ENCODE measurements at places on chromosomes 1 and 21.

GRCh38 chr1:18351735-18352134, 129.0 kb upstream of the KLHDC7A start:
- DNase-seq, result no peak

- DNase-seq, result no peak
These were observed 66.9 kb downstream of the TENT5C start for GRCh38 chr1:117672756-117673155.

- no peak for DNase-seq
These were observed 15.2 kb downstream of the SAMD11 start for GRCh38 chr1:938711-939489.

GRCh38 chr21:30223596-30223995, 7.7 kb upstream of the CLDN8 start:
- DNase-seq, result no peak

DNA sequence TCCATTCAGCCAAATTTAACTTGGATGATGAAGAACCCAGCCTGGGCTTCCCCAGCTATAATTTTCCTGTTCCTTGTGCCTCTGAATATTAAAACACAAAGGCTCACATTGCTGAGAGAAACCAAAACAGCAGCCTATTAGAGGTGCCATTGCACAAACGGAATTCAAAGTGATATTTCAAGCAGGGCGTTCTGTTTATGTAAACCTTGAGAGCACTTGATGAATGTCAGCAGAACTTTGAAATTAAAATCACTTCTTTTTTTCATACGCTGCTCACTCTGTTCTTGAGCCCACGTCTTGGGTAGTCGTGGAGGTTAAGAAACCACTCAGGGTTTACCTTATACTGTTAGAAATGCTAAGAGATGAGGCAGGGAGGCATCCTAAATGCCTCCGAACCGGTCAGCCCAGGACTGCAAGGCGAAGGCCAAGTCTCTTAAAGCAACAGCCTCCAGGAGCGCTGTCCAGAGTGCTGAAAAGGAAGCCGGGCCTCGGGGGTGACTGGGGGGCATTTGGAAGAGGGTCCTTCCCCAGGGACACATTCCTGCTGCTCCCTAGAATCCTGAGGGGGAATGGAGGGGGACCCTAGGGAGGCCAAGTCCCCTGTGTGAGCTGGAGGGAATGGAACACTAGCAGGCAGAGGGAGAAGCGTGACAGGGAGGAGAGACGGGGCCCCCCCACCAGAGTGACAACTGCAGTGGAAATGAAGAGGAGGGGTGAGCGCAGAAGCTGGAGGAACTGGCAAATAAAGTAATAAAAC, 154.8 kb upstream of the VAMP3 start:
- peak; percentile 60 for DNase-seq

GRCh38 chr1:156942176-156942575, 21.7 kb downstream of the LRRC71 start:
- DNase-seq, result no peak

GRCh38 chr1:218971156-218971555, 202.5 kb upstream of the LYPLAL1 start:
- peak; percentile 10 for DNase-seq

GRCh38 chr1:67880056-67880601, 46.9 kb upstream of the GNG12 start:
- peak; percentile 56 for DNase-seq

- no peak for DNase-seq
These were observed 43.4 kb downstream of the RGS2 start for GRCh38 chr1:192852001-192852947.

DNA sequence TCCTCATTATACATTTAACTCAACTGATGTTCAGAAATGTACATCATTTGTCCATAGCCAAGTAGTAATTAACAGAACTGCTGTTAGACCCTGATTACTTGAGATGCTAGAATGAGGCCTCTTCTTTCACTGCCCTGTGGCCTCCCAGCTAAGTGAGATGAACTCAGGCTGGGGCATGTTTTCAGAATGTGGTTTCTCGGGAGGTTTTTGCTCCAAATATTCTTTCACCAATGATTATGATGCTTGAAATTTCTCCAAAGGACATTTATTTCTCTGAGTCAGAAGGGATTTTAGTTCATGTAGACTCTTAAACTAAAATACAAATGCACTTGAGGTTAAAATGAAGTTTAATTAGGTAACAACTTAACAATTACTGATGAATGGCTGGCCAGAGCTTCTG, 34.6 kb upstream of the ADAMTS5 start:
- no peak for DNase-seq

DNA sequence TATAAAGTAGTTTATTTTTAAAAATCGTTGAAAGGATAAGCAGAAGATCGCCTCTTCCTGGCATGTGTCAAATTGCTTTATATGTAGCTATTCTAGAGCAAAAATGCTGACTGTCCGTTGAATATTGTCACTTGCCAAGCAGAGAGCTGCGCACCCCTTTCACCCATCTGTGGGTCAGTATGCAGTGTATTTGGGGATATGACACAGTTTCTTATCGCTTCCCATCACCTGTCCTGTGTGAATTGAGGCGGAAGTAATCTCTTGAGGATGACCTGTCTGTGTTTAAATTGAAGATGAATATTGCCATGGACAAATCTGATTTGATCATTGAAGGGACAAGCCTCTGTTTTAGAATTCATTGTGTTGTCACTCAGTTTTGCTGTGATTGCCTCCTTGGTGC, 52.2 kb downstream of the POFUT2 start:
- DNase-seq, result no peak

- no peak for DNase-seq
These were observed 216.4 kb upstream of the IRF2BP2 start for GRCh38 chr1:234826352-234826751.

- DNase-seq, result peak; percentile 31
These were observed 256.3 kb upstream of the DUSP10 start for GRCh38 chr1:221998186-221998612.

DNA sequence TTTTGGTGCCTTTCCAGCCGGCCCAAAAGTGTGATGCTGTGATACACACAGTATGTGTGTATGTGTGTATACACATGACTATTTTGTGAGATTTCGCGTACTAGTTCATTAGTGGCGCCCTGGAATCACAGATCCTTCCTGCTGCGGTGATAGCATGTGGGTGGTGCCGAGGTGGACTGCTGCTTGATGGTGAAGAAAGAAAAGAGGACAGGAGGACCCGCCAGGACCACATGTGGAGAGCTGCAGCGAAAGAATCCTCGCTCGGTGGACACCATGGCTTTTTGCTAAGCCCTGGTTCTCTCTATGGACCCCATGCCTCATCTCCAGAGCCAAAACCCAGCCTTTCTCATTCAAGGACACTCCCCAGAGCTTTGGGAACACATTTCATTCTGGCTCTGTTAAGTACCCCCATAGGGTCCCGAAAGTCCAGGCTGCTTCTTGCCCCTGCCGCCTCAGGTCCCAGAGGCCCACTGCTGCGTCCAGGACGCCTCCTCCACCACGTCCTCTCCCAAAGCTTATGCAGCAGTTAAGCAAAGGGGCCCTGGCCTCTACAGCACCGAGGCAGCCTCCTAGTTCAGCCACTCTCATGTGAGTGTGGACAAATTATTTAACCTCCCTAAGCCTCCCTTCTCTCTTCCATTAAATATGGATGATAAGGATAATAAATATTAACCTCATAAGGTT, 32.8 kb upstream of the COX20 start:
- DNase-seq, result no peak

DNA sequence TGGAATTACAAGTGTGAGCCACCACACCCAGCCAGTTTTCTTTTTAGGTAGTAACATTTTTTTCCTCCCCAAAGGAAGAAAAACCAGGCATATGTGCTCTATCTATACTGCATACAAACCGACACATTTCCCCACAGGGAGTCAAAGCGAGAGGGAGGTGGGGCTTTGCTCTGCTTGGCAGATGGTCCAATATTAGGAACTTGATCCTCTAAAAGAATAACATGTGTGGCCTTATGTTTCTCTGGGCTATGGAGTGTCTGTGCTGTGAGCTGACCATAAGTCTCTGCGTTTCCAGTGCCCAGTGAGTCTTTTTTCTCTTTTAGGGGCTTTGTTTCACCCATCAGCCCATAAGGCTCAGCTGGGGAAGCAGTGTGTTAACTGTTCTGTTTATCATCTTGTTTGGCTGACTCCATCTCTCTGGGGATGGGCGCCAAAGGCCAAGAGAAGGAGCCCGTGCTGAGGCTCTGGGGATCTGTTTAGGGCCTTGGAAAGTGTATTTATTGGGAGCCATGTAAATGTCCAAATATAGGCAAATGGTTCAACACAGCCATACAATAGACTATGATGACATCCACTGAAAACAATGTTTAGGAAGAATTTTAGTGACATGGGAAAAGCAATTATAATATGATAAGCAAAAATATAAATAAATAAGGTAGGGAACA, 20.2 kb downstream of the LMOD1 start:
- peak; percentile 67 for DNase-seq

- no peak for DNase-seq
These were observed 228.3 kb downstream of the ST6GALNAC3 start for GRCh38 chr1:76302711-76303339.

DNA sequence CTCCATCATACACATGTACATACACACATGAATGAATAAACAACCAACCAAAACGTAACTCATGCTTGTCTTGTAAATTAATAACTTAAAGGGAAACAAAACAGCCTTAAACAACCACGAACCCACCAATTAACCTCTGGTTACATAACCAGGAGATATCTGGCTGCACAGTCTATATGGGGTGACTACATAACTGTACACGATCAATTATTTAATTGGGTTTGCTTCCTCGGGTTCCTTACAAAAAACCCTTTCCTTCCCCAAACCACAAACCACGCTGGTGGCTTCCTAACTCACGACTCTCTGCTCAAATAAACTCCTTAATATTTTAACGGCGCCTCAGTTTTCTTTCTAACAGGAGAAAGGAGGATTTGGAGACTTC, 744 bp downstream of the ZNF670 start:
- DNase-seq, result peak; percentile 2

Data from fibroblast of skin of scalp (primary cell).